ENCODE measurements at places on chromosomes 2 and 18. TPM values are rescaled to one million over a fixed set of nuclear protein-coding genes. Genes with fewer than 3 reads are reported as not detected.

Gene CENPA
- polyA plus RNA-seq = 4.2 TPM

Gene C2orf78
- 0.02 TPM for polyA plus RNA-seq

Gene HOXD12
- not detected for polyA plus RNA-seq

Gene CDK15
- 0.18 TPM for polyA plus RNA-seq

Gene ATP6V1B1
- polyA plus RNA-seq = 1.4 TPM

Gene SPC25
- 1.8 TPM for polyA plus RNA-seq

Gene CSRNP3
- polyA plus RNA-seq = 0.68 TPM

Gene GALR1
- 0.02 TPM for polyA plus RNA-seq

Gene ST8SIA3
- polyA plus RNA-seq = 0.05 TPM

Gene FIGN
- polyA plus RNA-seq = 0.21 TPM

Gene RIT2
- 0.16 TPM for polyA plus RNA-seq

Gene MC4R
- 0.30 TPM for polyA plus RNA-seq

Gene NR4A2
- polyA plus RNA-seq = 4.4 TPM

Gene NEU4
- 1.1 TPM for polyA plus RNA-seq

Gene IAH1
- polyA plus RNA-seq = 80.2 TPM

Measured in thymus (tissue), 14 donors.